DMS153 (cell line): ENCODE measurements at places on chromosomes 16 and 17.
A peak's percentile ranks its signal among the peaks of the same experiment; 100 is the strongest.

DNA sequence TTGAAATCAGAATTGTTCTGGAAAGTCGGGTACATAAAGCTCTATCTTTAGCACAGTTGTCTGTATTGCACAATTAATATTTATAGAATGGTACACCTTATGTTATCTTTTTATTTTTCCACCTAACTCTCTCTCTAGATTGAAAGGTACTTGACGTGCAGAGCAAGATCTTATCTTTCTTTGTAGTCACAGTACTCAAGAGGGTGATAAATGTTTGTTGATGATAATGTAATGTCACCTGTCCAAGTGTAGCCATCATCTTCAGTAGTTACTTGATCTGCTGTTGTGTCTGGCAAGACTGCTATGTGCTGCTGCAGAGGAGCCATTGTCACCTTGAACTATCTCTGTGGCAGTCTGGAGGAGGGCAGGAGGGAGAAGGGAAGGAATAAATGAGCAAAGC lies 5.3 kb downstream of the HMOX2 start:
- DNase-seq, result no peak

GRCh38 chr17:4318186-4318585 lies 48.3 kb downstream of the UBE2G1 start:
- no peak for DNase-seq

DNA sequence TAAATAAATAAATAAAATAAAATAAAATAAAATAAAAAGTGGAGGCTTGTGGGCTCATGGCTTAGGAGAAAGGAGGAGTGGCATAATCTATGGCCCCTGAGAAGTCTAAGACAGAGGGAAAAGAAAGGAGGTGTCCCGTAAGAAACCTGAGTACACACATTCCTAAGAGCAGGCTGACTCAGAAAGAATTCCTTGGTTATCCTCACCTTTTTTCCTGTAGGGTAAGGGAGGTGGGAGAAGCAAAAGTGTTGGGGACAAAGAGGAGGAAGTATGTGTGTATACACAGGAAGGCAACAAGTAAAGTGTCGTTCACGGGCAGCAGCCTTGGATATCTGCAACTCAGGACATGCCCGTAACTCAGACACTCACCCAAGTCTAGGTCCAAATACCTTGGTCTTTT lies 29.3 kb downstream of the MARF1 start:
- no peak for DNase-seq

DNA sequence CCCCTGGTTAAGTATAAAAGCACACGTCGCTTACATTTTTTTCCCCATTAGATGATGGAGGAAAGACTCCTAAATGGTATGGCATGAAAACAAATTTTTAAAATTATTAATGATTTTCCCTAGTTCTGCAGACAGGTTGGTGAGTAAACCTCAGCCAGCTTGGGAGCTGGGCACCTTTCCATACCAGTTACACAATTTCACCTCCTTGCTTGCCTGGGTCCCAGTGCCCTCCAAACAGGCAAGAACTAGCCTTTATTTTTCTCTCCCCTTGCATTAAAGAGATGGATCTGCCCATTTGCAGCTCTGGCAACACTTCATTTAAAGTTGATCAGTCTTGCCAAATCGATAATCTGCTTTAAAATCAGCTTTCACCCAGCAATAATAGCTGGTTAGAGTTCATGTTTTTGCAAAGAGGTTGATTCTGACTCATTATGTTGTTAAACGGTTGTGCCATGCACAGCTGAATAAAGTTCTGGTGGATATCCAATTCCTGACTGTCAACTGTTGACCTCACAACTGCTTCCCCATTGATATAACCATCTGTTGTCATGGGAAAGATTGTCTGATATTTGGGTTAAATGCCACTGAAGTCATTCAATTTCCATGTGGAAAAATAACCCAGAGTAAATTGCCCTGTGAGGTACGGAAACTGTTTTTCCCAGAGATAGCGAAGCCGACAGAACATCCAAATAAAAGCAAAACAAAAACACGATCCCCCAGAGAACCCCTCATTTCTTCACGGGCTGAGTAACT lies 1.3 kb downstream of the C17orf58 start:
- no peak for DNase-seq

- no peak for DNase-seq
These were observed 36.4 kb downstream of the TXNDC11 start for GRCh38 chr16:11706180-11706742.

DNA sequence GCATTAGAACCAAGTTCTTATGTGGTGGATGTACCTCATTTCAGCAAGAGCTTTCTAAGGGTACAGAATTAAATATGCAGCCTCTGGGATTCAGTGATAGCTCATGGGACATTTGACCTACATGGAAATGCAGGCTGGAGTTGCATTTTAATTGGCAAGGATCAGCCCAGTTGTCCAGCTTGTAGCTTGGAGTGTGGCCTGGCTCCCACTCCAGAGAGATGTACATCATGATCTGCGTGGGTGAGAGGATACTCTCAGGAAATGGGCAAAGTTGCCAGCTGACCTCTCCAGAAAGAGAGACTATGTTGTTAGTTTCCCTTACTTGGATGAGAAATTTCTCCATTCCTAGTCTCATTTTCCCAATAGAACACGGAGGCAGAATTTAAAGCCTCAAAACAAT lies 555.3 kb downstream of the MAF start:
- DNase-seq, result no peak

GRCh38 chr16:21156767-21157467 lies 1.6 kb upstream of the LDAF1 start:
- peak; percentile 80 for DNase-seq

DNA sequence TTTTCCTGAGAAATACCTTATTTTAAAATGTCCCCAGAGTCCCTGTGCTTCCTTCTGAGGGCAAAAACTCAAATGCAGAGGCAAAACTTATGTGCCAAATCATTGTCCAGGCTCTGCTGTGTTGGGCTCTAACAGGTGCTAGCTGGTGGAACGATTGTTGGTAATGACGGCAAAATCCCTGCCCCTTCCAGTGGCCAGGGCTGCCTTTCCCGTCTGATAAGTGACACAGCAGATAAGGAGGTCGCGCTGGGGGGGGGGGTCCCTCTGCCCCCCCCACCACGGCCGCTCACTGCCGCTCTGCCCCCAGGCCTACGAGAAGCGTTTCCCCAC lies 29.1 kb downstream of the SEC14L5 start:
- DNase-seq, result no peak

DNA sequence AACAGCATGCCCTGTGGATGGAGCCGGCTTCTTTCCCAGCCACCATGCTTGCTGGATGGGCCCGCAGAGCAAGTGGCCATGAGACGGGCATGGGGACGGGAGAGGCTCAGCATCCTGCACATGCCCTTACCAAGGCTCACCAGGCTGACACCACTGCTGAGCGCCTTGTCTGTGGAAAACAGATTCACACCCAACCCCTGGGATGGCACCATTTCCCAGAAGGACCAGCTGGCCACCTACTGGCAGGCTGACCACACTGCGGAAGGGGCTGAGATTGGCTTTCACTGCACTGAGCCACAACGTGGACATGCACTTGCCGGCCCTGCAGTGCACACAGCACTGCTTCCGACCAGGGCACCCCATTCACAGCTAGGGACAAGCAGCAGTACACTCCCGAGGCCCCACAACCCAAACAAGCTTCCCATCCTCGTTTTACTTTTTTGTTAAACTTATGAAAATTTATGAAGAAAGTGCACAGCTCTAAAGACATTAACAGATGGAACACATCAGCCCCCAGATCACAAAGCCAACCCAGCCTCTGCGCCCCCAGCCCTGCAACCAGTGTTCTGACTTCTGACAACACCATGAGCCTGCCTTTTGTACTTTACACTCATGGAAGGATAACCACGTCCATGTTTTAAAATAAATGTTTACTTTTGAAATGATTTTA lies 13.9 kb upstream of the KRTAP17-1 start:
- peak; percentile 28 for DNase-seq

DNA sequence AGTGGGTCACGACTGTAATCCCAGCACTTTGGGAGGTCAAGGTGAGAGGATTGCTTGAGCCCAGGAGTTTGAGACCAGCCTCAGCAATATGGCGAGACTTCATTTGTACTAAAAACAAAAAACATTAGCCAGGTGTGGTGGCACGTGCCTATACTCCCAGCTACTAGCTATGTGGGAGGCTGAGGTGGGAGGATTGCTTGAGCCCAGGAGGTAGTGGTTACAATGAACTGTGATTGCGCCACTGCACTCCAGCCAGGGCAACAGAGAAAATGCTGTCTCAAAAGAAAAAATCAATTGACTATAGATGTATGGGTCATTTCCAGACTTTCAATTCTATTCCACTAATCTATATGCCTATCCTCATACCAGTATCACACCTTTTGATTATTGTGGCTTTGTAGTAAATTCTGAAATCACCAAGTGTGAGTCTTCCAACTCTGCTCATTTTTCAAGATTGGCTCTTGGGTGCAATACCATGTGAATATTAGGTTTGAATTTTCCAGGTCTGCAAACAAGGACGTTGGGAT lies 27.2 kb upstream of the CEP20 start:
- no peak for DNase-seq

DNA sequence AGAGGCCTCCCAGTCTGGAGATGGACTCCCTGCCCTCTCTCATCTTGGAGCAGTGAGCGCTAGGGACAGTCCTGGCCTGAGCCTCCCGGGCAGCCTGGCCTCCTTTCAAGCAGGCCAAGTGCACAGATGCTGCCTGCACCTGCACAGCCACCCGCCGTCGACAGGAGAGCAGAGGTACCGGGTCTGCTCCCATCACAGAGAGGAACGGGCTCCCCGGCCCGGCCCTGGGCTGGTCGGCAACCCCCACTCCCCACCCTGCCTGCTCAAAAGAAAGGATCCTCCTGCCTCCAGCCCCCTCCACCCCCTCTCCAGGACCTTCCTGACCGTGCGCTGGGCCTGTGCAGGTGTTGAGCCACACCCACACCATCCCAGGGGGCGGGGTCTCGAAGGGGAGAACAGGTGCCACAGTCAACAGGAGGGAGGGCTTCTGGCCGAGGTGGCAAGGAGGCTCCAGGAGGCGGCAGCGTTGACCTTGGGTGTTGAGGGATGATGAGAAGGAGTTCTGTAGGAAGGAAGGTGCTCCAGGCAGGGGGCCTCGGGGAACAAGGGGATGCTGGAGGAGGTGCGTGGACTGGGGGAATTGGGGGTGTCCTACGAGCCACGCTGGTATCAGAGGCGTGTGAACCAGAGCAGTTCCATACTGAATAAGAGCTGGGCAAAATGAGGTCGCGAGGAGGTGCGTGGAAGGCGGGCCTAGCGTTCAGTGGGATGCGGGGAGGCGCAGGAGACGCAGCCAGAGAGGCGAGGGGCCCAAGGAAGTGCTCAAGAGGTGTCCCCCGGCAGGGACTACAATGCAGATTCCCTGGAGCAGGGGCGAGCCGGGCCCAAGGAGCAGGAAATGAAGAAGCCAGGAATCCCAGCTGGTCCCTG lies 967 bp upstream of the CDH15 start:
- DNase-seq, result peak; percentile 60

- no peak for DNase-seq
These were observed 23.0 kb downstream of the METTL22 start for GRCh38 chr16:8644211-8645140.

DNA sequence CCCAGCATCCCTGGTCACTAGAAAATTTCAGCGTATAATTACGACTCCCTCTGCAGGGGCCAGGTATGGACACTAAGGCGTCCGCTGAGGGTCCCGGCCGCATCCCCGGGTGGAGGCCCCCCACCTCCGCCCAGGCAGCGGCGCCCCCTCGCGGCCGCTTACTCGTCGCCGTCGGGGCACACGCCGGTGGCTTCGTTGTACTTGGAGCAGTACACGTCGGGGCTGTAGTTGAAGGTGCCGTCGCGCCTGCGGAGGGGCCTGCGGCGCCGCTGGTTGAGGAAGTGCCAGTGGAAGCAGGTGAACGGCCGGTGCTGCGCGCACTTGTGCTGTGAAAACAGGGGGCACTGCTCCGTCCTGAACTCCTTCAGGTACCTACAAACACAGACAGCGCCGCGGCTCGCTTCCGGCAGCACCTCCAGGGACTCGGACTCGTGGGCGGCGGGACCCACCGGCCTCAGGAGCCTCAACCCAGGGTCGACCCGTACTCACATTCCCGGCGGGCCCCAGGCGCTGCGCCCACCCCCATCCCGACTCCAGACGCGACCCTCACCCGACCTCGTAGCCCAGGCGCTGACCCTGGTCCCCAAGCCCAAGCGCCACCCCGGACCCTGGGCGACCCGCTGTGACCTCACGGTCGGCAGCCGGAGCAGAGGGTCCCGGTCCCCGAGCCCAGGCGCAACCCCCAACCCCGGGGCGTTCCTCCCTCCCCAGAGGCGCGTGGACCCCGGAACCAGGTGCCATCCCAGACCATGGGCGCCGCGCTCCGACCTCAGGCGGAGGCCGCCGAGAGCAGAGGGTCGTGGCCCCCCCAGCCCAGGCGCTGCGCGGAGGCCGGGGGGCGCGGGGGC lies 596 bp downstream of the UNKL start:
- peak; percentile 30 for DNase-seq

GRCh38 chr17:45234641-45235415 lies 13.1 kb downstream of the FMNL1 start:
- no peak for DNase-seq

- no peak for DNase-seq
These were observed 171.0 kb downstream of the MAF start for GRCh38 chr16:79429381-79430190.

DNA sequence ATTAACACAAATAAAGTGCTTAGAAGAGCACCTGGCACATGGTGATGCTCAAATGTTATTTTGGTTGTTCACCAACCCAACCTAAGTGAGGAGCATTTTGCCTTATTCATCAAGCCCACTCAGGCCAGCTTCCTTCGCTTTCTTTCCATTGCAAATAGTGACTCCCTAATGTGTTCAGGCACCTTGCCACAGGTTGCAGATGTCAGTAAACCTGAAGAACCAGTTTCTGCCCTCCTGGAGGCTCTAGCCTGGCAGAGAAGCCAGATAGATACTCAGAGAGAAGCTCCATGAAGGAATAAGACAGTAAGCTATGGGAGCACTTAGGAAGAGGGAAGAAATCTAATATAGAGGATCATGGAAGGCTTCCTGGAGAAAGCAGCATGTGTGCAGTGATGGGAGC lies 23.9 kb downstream of the GPR139 start:
- no peak for DNase-seq

DNA sequence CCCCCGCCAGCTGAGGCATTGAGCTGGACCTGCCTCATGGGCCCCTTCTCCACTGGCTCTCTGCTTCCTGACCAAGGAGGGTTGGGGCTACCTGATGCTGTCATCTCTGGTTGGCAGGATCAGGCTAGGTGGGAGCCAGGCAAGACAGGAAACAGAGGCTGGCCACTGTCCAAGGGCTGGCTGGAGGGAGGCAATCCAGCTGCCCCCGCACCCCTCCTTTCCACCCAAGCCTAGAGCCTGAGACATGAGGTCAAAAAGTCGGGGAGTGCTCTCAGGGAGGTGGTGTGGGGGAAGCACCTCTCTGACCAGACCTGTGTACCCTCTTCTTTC lies 14.5 kb downstream of the NGFR start:
- DNase-seq, result no peak
